ENCODE measurements at places on chromosomes 2 and 18.

GRCh38 chr2:16318474-16319195 lies 347.0 kb downstream of the CYRIA start:
- DNase-seq, result no peak

GRCh38 chr2:117982376-117983033 lies 31.4 kb downstream of the CCDC93 start:
- DNase-seq, result peak; percentile 27

GRCh38 chr2:68169308-68169707 lies 11.6 kb downstream of the PNO1 start:
- peak; percentile 29 for DNase-seq

GRCh38 chr2:100113990-100114433 lies 28.4 kb downstream of the AFF3 start:
- DNase-seq, result no peak

- DNase-seq, result no peak
These were observed 152.9 kb downstream of the ARL4C start for GRCh38 chr2:234344012-234344411.

- no peak for DNase-seq
These were observed 256.7 kb upstream of the RBBP8 start for GRCh38 chr18:22676423-22676822.

DNA sequence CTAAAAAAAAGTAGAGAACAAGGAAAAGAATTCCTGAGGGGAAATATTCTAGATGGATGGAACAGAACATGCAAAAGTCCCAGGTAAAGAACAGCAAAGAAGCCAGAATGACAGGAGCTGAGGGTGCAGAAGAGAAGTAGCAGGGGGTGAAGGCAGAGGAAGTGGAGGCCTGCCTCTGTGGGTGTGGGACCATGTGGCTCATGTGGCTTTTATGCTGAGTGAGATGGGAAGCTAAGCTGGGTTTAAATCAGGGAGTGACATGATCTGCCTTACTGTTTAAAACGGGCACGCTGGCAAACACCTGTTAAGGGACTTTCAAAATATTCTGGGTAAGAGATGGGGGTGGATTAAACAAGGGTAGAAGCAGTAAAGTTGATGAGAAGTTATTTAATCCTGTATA lies 40.0 kb downstream of the GKN2 start:
- DNase-seq, result no peak

DNA sequence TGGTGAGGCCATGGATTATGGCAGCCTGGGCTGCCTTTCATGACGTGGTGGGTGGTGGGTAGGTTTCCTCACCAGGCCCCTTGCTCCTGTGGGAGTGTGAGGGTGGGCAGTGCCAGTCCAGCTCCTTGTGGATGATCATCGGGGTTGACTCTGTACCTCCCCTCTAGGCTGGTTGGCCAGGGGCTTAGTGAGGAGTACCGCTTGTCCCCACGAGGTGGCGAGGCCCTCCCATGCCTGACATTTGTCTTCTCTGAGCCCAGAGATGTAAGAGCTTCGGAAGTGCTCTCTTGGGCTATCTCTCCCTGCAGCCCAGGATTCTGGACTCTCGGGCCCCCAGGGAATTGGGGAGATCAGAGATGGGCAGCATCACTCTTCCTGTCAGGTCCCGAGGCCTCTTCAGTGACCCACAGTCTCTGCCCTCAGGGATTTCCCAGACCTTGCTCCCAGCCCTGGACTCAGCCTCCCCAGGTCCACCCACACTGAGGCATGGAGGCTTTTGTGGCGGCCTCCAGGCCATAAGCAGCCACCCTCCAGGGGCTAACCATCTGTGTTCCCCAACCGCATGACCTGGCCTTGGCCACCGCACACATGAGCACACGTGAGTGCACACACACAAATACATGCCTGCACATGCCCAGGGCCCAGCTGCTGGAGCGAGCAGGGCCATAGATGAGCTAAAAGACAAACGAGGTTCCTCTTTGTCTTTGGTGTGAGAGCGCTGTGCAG lies 6.5 kb downstream of the SPR start:
- peak; percentile 84 for DNase-seq

DNA sequence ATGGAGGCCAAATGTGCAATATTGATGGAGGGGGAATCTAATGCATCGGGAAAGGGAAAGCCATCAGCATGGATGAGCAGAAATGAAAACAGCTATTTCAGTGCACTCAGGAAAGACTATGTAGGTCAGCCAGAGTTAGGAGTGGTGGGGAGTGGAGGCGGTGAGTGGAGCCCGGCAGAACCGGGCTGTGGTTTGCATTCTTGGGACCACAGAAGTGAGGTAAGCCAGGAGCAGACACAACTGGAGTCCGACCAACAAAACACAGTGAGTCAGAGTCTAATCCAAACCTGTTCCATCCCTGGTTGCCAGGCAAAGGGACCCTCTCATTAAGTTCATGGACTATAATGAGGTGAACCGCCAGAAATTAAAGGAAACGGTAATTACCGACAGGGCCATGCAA lies 61.1 kb upstream of the RAB12 start:
- peak; percentile 58 for DNase-seq

GRCh38 chr18:48819276-48819675 lies 131.5 kb downstream of the SMAD7 start:
- DNase-seq, result no peak

DNA sequence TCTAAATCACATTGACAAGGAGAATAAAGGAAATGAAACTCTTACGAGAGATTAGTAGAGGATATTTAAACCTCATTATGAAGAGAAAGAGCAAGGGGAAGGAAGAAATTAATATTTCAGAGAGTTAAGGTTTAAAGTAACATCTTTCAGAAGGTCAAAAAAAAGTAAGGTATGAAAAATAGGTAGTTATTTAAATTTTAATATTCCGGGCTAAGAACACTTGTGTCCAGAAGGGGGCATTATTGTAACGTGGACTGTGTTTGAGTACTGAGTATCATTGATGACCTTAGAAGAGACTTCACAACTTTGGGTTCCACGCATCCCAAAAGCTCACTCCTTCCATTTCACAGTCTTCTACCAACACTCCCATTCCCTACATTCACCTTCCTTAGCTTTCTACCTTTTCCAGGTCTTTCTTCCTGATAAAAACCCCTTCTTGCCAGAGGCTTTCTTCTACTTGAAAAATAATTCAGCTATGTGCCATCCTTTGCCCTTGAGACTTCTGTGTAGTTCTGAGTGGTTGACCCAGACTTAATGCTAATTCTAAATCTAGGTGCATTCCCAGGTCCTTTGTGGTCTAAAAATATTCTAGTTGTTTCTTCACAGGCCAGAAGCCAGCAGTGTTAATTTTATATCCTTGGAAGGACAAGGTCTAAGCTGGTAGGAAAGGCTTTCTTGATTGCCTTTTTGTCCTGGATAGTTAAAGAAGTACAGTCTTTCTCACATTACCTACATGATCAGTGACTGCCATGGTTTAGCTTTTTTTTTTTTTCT lies 16.5 kb downstream of the DYNC1I2 start:
- DNase-seq, result peak; percentile 62

DNA sequence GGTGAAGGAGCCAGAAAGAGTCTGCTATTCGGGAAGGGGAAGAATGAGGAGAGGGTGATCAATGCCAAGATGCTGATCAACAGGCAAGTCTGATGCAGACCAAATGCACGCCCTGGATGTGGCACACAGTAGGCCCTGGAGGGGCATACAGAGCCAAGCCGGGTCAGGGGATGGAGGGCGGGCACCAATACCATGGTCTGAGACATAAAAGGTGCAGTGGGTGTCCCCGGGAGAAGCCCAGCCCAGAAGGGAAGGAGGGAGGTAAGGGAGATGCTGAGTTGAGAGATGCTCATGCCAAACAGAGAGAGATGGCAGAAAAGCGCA lies 66.6 kb upstream of the ID2 start:
- DNase-seq, result no peak

DNA sequence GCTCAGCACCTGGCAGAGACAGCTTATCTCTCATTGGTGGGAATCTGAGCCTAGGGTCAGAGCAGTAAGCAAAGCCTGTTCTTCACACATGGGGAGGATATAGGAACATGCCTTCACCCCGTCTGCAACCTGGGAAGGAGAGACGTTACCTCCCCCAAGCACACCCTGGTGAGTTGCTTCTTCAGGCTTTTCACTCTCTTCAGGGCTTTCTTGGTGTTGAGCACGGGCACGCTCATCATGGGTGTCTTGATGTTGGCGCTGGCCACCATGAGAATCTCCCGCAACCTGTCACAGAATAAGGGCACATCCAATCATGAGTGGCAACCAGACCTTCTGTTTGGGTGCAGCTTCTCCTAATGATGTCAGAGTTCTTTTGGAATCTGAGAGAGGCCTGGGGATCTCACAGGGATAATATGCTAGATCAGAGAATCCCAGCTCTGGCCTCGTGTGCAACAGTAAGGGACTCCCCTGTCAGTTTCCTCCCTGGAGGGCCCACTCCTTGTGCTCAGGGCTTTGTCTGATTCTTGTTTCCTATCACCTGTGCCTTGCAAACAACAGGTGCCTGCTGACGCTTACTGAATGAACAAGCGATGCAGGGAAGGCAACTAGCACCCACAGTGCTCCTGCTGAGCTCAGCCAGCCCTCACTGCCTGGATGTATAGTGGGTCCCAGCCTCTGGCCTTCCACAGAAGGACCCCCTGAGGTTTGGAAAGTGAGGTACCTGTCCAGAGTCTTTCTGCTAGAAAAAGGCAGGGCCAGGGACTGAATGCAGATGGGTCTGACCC lies 66.3 kb downstream of the POLR1A start:
- no peak for DNase-seq

DNA sequence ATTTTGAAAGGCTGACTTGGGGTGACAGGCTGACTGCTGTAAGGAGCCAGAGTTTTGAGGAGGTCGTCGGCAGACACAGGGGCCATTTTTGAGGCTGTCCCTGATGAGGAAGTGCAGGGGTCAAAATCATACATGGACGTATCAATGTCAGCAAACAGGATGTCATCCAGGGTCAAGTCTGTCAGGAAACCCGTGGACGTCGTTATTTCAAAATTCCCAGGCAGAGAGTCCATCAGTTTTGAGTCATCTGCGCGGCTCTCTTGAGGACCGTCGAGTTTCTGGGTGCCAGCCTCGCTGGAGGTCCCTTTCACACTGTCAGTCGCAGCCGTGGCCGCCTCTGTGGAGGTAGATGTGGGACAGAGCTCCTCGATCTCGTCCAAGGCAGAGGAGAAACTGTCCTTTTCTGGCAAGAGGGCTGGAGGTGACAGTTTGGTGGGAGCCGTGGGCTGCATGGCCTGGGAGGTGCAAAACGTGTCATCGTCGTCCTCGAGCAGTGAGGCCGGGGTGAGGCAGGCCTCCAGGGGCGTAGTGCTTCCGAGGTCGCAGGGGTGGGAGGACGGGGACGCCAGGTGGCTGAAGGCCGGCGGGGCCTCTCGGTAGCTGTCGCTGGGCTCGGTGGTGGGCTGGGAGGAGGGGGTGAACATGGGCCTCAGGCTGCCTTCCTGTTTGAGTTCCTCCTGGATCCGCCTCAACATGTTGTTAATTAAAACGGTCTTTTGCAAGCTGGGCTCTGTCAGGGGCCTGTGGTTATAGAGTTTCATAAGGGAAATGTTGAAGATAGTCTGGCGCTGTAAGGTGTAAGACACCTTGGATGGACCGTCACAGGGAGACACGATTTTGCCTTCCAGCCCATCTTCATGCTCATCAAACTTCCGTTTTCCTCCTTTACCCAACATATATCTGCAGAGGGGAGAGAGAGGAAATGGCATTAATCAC lies 17.5 kb downstream of the SERTAD2 start:
- DNase-seq, result no peak
